Natural killer cell treated with Interleukin-12 subunit alpha and Interleukin-12 subunit beta and Interleukin-15 and Interleukin-18, amount 100 ng/mL, for 72 hours (primary cell): ENCODE measurements at places on chromosomes 5 and 9. TPM values are rescaled to one million over a fixed set of nuclear protein-coding genes. Genes with fewer than 3 reads are reported as not detected.

GRCh38 chr5:168681556-168682183 lies 102.5 kb upstream of the PANK3 start:
- H3K4me1 ChIP-seq: peaks cover 3% of the 10 kb centered on the region
- no peaks in the 10 kb centered on the region for H3K36me3 ChIP-seq
- no peak overlapping the region for H3K4me3 ChIP-seq
- H3K27ac ChIP-seq: no peak overlapping the region

- H3K4me3 ChIP-seq: no peak overlapping the region
- DNase-seq: no peak
- H3K4me1 ChIP-seq: peaks cover 13% of the 10 kb centered on the region
- no peak overlapping the region for H3K27ac ChIP-seq
- no peaks in the 10 kb centered on the region for H3K36me3 ChIP-seq
Observed at GRCh38 chr5:177018341-177018740, 4.2 kb upstream of the ZNF346 start.

Gene SAPCD2
- 20.8 TPM for total RNA-seq

GRCh38 chr5:180645274-180646204 lies 3.9 kb downstream of the FLT4 start:
- DNase-seq: no peak
- H3K27me3 ChIP-seq: peaks cover 24% of the 10 kb centered on the region
- no peaks in the 10 kb centered on the region for H3K36me3 ChIP-seq
- H3K27ac ChIP-seq: no peak overlapping the region

Gene EPB41L4B
- not detected for total RNA-seq

DNA sequence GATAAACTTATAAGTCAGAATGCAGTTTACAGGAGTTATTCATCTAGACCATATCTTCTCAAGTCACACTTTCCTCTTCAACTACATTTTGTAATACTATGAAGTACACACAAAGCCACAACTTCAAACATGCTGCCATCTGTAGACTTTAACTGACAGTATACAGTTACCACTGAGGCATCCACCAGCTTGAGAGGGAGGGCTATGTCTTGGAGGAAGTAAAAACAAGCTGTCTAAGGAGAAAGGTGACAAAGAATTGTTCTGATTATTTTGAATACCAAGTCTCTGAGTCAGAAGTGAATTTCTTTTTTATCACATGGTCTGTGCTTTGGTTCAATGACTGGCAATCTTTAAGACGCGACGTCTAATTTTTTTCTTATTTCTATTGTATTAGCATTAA lies 97.6 kb upstream of the CDH10 start:
- H3K27me3 ChIP-seq: no peaks in the 10 kb centered on the region
- no peak overlapping the region for H3K4me3 ChIP-seq
- no peak for DNase-seq
- H3K27ac ChIP-seq: no peak overlapping the region

DNA sequence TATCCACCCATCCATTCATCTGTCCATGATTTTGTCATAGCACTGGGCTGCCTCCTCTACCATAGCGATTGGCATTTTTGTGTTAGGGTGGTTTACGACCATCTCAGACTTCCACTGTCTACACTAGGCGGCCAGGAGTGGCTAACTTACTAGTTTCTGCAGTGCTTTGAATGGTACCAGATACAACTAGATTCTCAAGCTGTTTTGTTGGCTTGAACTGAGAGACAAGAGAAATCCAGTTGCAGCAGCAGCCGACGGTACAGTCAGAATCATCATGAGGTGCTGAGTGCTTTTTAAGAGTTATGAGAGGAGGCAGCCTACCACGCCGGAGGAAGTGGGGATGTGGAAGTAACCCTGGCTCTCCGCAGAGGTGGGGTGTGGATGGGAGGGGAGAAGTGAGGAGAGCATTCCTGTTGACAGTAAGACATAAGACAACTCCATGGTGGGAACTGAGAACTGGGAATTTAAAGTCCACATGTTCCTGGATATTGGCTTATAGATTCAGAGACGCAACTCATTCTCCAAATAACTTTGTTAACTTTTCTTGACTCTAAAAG lies 27.9 kb downstream of the COL5A1 start:
- DNase-seq: no peak
- H3K36me3 ChIP-seq: no peaks in the 10 kb centered on the region
- no peak overlapping the region for H3K27ac ChIP-seq
- no peak overlapping the region for H3K4me3 ChIP-seq
- H3K27me3 ChIP-seq: peaks cover 17% of the 10 kb centered on the region

DNA sequence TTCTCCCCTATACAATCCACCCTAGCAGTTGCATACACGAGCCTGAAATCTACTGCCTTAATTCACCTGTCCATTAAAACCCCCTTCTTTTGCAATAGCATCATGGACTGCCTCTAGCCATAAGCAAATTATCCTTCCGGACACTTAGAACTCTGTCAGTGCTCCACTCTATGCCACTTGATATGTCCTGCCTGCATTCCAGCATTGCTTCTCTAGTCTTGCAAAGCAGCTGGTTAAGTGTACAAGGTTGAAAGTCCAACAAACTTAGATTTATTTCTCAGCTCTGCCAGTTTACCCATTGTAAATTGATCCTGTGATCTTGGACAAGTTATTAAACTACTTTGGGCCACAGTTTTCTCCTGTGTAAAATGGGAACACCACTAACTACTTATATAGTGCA lies 197.9 kb downstream of the EPB41L4A start:
- H3K4me3 ChIP-seq: no peak overlapping the region
- no peaks in the 10 kb centered on the region for H3K36me3 ChIP-seq

Gene DRD1
- not detected for total RNA-seq

Gene ENHO
- not detected for total RNA-seq

Gene OLFM1
- total RNA-seq: not detected

Gene MEF2C
- total RNA-seq: 3.3 TPM

Gene ACTBL2
- total RNA-seq: not detected

DNA sequence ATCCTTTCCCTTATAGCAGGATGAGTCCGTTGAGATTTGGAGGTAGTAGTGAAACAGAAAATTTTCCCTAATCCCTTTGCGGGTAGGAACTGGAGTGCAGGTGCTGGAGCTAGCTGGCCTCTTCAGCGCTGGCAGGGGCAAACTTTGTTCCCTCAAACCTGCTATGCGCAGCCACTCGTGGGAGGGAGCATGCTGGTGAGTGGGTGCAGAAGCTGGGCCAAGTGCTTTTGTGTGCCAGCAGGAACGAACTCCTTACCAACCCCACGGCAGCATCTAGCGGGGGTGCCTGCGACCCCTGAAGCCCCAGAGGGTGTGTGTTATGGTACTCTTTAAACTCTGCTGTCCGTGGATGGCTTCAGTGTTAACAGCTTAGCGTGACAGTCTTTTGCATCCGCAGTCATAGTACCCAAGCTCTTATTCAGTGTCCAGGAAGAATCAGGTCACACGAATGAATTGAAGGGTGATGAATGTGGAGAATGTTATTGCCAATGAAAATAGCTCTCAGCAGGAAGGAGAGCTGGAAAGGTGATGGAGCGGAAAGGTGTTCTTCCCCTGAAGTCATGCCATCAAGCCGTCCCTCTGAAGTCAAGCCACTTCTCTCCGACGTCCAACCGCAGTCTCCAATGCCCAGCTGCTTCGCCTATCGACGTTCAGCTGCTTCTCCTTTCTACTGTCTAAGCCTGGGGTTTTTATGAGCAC lies 1445.1 kb upstream of the CDH9 start:
- H3K36me3 ChIP-seq: no peaks in the 10 kb centered on the region
- DNase-seq: no peak
- no peak overlapping the region for H3K4me3 ChIP-seq

- H3K36me3 ChIP-seq: no peaks in the 10 kb centered on the region
- peaks cover 11% of the 10 kb centered on the region for H3K4me1 ChIP-seq
- no peak for DNase-seq
- peak overlapping the region; percentile 6 for H3K27ac ChIP-seq
- H3K4me3 ChIP-seq: peak overlapping the region; percentile 21
Observed at GRCh38 chr9:100219347-100219746, 120.3 kb downstream of the INVS start.

DNA sequence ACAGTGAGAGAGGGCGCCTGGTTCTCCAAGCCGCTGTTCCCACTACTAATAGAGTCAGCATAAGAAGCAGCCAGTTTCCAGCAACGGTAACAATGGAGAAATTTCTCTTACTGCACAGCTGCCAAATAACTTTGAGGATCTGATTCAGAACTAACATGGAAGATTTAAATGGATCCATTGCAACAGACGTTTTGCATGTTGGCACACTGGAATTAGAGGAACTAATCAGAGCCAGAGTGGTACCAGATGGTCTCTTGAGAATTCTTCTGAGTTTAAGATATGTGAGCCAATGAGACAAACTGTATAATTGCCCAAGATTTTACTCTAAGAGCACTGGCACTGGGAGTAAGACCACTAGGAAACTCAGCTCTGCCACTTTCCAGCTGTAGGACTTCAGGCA lies 186.5 kb downstream of the EFNA5 start:
- H3K27me3 ChIP-seq: no peaks in the 10 kb centered on the region
- H3K4me1 ChIP-seq: peaks cover 47% of the 10 kb centered on the region
- peak overlapping the region; percentile 89 for H3K27ac ChIP-seq
- H3K36me3 ChIP-seq: peaks cover 14% of the 10 kb centered on the region
- peak overlapping the region; percentile 66 for H3K4me3 ChIP-seq

- no peak overlapping the region for H3K4me3 ChIP-seq
- no peaks in the 10 kb centered on the region for H3K36me3 ChIP-seq
- no peaks in the 10 kb centered on the region for H3K4me1 ChIP-seq
Observed at GRCh38 chr5:33230467-33231078, 210.2 kb upstream of the TARS1 start.

DNA sequence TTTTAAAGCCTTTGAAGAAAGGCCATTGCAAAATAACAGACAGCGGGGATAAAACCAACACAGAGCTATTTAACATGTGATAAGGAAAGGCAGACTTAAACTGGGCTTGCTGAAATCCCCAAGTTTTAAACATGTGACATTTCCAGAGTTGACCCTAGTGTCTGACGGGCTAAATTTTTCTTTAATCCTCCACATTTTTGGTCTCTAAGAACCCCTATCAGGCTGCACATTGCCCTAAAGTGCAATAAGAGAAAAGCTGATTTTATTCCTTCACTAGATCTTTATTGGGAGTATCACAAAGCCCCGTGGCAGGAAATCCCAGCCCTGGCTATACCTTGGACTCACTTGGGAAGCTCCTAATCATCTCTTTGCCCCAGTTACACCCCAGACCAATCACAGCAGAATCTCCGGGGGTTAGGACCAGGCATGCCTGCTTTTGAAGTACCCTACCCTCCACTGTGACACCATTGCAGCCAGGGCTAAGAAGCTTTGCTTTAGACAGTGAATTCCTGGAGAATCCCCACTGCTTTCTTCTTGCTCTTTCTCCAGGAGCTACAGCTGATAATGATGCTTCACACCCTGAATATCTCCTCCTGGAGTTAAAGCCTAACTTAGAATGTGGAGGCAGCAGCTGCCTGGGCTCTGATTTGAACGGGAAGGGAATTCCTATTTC lies 20.1 kb upstream of the COL15A1 start:
- no peaks in the 10 kb centered on the region for H3K36me3 ChIP-seq
- H3K27me3 ChIP-seq: peaks cover 13% of the 10 kb centered on the region
- DNase-seq: no peak
- H3K4me1 ChIP-seq: no peaks in the 10 kb centered on the region
- H3K27ac ChIP-seq: no peak overlapping the region

Gene RAD23B
- 94.7 TPM for total RNA-seq

Gene IL9
- total RNA-seq: 0.52 TPM

GRCh38 chr5:179343719-179344430 lies 1.4 kb downstream of the ADAMTS2 start:
- H3K36me3 ChIP-seq: no peaks in the 10 kb centered on the region
- no peak for DNase-seq
- no peak overlapping the region for H3K4me3 ChIP-seq
- no peak overlapping the region for H3K27ac ChIP-seq
- H3K4me1 ChIP-seq: no peaks in the 10 kb centered on the region
- H3K27me3 ChIP-seq: peaks cover 50% of the 10 kb centered on the region

- H3K36me3 ChIP-seq: no peaks in the 10 kb centered on the region
- H3K27ac ChIP-seq: no peak overlapping the region
- peaks cover 32% of the 10 kb centered on the region for H3K27me3 ChIP-seq
- no peak overlapping the region for H3K4me3 ChIP-seq
- no peak for DNase-seq
Observed at GRCh38 chr9:90943341-90943740, 141.7 kb downstream of the SYK start.

DNA sequence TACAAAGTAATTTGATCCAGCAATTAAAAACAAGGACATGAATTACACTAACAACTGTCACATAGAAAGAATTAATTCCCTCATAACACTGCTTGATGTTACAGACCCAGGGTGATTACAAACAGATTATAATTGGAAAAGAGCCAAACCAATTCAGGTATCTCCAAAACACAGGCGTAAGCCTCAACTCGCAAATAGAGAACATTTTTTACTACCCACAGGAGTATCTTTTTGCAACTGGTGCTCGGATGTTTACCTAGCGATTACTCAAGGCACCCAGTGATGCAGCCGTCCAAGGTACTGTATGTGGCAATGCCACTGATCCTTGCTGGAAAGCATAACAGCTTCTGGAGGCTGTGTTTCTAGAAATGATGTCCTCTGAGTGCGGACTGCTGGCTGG lies 386.1 kb upstream of the KIF2A start:
- H3K4me3 ChIP-seq: no peak overlapping the region
- no peak overlapping the region for H3K27ac ChIP-seq
- H3K36me3 ChIP-seq: no peaks in the 10 kb centered on the region
- peaks cover under 1% of the 10 kb centered on the region for H3K27me3 ChIP-seq
- H3K4me1 ChIP-seq: no peaks in the 10 kb centered on the region

DNA sequence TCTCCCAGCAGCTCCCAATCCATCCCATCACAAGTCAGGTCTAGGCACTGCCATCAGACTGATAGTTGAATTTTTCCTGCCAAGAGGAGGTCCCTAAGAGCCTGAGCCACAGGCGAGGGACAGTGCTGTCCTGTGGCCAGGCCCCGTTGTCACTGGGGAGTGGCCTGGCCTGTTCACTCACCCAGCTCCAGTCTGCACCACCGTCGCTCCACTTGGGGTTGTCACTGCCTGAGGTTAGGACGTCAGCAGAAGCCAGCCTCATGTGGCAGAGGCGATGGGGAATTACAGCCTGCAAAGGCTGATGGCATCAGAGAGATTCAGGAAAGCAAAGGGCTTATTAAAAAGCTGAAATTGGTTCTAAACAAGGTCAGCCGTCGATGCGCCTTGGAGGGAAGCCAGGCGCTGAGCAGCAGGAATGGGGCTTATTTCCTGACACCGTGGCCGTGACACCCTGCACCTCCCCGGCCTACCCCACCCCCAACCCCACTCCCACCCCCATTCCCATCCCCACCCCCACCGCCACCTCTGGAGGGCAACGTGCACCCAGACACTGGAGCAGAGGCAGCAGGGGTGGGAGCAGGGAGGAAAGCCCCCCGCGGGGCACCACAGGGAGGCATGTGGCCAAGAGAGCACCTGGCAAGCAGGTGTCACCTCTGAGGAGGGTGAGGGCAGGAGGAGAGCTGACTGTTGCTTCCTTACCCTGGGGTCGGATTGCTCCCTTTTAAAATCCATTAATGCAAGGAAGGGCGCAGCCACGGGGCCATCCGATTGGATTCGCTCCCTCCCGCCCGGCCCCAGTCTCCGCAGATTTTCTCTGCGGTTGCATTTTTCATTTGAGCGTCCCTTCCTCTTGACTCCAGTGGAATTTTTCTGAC lies 3.1 kb upstream of the DBH start:
- no peak overlapping the region for H3K27ac ChIP-seq
- H3K4me1 ChIP-seq: peaks cover 4% of the 10 kb centered on the region
- DNase-seq: no peak
- no peaks in the 10 kb centered on the region for H3K27me3 ChIP-seq
